ENCODE measurements at places on chromosomes 5 and 9. TPM values are rescaled to one million over a fixed set of nuclear protein-coding genes. Genes with fewer than 3 reads are reported as not detected.

GDA gene
- not detected for total RNA-seq

FBP2 gene
- not detected for total RNA-seq

SLC6A7 gene
- not detected for total RNA-seq

PCDHA10 gene
- total RNA-seq: 1.4 TPM

NEUROG1 gene
- not detected for total RNA-seq

CDKN2A gene
- total RNA-seq: 0.20 TPM

SLCO4C1 gene
- not detected for total RNA-seq

ISCA1 gene
- 34.9 TPM for total RNA-seq

- no peak for DNase-seq
These were observed 129.1 kb downstream of the EBF1 start for GRCh38 chr5:158970569-158971014.

DNA sequence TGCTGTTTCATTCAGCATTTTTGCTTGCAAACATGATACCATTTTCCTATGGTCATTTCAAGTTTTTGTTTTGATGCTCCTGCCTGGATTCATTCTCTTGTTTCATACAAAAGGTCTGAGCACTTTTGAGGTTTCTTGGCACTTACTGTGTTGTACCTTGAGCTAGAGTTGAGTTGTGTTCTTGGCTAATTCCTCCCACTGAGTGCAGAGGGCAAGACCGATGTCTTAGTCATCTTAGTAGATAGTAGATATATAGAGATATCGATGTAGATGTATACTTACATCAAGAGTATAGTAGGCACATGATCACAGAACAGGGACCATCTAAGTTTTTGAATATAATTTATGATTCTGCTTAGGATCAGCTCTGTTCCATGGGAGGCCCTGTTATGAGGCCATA is 366.6 kb downstream of the OSTF1 start:
- no peak for DNase-seq

GRCh38 chr9:104780796-104781395 is 17.0 kb downstream of the NIPSNAP3B start:
- DNase-seq: no peak

- no peak for DNase-seq
These were observed 29.0 kb downstream of the KLHL3 start for GRCh38 chr5:137706841-137707240.

GRCh38 chr9:129962889-129963703 is 79.9 kb downstream of the FNBP1 start:
- peak; percentile 41 for DNase-seq

GRCh38 chr5:112757468-112758208 is 20.0 kb downstream of the APC start:
- no peak for DNase-seq

DNA sequence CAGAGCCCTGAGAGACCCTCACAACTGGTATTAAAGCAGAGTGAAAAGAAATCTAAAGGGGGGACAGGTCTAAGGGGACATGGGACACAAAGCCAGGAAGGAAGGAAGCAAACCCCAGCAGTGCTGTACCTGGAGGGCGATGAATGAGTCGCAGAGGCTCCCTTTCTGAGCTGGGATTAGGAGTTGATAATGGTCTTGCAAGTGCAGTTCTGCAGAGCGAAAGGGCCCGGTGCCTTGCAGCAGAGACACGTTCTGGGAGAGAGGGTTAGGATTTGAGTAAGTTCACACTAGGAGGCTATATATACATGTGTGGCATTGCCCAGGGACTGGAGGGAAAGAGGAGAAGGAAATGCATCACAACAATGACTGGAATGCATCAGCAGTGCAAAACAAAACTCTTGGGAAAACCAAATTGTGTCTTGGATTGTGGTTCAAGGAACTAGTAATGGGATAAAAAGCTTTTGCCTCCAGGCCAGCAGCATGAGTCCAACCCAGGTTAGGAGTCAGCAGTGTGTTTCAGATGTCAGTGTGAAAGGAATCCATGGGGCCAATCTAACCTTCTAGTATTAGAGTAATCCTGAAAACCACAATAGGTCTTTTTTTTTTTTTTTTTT is 38.8 kb upstream of the LIFR start:
- DNase-seq: no peak

GRCh38 chr9:78788101-78788500 is 491.2 kb downstream of the PSAT1 start:
- no peak for DNase-seq

- DNase-seq: no peak
These were observed 39.9 kb downstream of the ERP44 start for GRCh38 chr9:100058699-100059579.

DNA sequence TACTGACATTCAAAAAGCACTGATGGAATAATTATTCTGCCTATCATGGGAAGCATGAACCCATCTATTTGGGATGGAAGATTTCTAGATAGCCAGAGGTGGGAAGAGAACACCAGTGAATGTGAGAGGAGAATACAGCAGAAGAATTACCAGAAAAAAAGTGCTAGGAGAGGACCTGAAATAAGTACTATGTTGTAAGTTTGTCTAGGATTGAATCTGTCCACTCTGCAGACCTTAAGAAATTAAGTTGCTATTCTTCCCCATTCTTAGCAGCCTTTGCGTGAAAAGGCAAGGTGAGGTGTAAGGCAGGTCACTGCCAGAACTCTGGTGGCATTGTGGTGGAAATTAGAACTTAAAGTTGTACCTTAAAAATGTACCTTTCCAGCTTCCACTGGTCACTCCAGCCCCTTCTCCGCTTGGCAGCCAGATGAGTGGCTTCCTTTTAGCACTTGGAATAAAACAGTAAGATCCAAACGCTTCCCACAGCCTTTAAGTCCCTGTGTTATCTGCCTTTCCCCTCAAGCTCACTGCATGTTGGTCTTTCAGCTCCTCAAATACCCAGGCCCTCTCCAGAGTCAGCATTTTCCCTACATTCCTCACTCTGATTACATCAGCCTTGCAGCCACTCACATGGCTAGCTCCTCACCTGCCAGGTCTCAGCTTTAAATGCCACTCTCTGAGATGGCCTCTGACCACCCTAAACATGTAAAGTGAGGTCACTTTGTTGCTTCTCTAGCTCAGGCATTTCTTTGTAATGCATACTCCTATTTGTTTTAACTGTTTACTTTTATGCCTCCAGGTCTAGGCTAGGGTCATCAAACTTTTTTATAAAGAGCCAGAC is 253.0 kb downstream of the EPB41L4A start:
- DNase-seq: no peak

- no peak for DNase-seq
These were observed 405.4 kb downstream of the ZSWIM6 start for GRCh38 chr5:61737301-61737963.

- no peak for DNase-seq
These were observed 64.3 kb downstream of the CPLANE1 start for GRCh38 chr5:37184748-37185364.

DNA sequence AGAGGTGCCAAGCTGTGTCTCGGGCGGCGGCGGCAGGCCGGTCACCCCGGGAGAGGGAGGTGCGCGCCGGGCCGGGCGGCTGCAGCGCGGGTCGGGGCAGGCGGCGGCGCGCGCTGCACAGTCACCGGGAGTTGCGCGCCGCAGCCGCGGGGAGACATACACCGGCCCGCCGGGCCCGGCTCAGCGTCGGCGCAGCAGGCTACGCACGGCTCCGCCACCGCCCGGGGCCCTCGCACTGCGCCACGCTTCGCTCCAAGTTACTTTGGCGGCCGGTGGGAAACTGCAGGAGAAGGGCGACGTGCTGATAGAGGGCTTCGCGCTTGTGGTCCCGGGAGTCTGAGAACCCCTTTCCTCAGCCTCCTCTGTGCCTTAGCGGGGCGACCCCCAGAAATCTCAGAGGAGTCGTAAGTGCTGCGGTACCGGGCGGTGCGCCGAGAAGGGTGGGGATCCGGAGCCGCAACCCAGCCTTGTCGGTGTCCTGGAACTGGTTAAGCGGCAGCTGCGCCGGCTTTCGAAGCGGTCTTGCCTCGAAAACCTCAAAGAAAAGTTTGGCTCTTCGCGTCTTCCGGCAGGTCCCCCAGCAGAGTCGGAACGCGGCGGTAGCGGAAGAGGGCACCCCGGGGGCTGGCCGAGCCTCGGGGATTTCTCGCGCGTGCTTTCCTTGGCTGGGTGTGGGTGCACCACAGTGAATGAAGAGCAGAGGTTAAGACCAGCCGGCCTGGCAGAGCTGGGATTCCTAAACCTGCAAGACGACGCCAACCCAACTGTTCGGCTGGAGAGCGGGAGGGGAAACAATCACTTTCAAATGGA is at the start of gene EFNA5:
Gene EFNA5, minus strand, starts transcription at position 6 of the 810 bp plus-strand sequence.
- DNase-seq: peak; percentile 27

DNA sequence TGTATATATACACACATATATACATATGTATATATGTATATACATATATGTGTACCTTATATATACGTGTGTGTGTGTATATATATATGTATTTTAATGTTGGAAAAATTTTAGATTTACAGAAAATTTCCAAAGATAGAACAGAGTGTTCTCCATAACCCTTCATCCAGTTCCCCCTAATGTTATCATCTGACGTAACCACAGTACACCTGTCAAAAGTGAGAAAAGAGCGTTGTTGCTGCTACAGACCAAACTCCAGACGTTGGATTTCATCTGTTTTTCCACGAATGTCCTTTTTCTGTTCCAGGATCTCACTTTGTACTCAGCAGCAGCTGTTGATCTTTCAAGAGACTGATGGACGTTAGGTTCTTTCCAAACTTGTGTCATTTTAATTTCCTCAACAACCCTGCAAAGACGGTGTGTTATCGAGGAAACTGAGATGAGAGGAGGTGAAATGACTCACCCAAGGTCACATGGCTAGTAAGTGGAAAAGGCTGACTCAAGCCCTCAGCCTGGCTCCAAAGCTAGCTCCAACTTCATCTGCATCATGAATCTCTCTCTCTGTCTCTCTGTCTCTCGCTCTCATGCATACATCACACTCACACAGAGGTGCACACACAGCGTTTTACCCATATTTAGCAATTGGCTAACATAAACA is 17.0 kb upstream of the NTNG2 start:
- no peak for DNase-seq

- DNase-seq: no peak
These were observed 437.6 kb downstream of the KIAA0825 start for GRCh38 chr5:94180761-94181160.

- no peak for DNase-seq
These were observed 197.0 kb downstream of the TRPM3 start for GRCh38 chr9:70924380-70924779.

- DNase-seq: no peak
These were observed 248.6 kb downstream of the KDM4C start for GRCh38 chr9:7006417-7006816.

DNA sequence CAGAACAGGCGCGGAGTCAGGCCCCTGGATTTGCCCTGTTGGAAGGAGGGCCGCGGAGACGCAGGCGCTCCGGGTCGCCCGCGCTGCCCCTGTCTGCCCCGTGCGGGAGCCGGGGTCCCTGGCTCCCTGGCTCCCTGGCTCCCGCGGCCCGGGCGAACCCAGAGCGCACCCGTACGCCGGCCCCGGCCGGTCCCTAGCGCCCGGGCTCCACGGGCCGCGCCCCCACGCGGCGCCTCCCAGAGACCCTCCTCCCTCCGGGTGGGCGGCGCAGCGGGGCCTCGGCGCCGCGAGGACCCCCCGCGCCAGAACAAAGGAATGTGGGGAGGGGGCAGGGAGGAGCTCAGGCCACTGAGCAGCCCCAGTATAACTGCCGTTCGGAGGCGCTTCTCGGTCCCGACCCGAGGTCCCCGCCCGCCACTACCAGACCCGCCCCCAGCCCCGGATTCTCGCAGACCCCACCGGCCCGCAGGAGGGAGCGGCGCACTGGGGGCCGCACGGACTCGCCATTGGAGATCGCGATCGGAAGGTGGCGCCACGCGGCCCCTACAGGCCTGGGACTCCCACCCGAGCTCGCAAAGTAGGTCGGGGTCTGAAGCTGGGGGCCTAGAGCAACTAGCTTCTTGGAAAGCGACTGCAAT is 2.4 kb downstream of the NFIL3 start:
- DNase-seq: peak; percentile 69

DNA sequence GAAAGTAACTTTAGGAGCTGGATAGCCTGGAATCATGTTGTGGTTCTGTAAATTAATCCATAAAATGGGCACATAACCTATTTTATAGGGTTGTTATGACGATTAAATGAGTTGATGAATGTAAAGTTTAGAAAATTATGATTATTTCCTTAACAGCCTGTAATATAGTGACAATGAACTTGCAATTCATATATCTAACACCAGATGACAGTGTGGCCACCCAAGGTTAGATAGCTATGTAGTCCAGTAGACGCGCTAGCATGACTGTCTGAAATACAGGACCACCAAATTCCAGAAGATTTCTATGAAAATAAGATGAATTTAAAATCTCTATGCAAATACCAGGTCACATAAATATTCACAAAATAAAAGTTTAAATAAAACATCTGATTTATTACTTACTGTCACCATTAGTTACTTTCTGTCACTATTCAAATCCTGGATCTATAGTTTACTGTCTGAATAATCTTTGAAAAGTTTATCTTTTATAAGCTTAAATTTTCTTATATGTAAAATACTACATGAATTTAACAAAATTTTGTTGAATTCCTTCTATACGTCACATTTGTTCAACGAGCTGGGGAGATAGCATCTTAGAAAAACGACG is 26.1 kb upstream of the MACIR start:
- DNase-seq: no peak

All from ovary (tissue), 10 donors.